ENCODE measurements at places on chromosomes 5 and 9.

- DNase-seq, result no peak
Observed at GRCh38 chr5:151483647-151484046, 36.2 kb downstream of the SLC36A1 start.

DNA sequence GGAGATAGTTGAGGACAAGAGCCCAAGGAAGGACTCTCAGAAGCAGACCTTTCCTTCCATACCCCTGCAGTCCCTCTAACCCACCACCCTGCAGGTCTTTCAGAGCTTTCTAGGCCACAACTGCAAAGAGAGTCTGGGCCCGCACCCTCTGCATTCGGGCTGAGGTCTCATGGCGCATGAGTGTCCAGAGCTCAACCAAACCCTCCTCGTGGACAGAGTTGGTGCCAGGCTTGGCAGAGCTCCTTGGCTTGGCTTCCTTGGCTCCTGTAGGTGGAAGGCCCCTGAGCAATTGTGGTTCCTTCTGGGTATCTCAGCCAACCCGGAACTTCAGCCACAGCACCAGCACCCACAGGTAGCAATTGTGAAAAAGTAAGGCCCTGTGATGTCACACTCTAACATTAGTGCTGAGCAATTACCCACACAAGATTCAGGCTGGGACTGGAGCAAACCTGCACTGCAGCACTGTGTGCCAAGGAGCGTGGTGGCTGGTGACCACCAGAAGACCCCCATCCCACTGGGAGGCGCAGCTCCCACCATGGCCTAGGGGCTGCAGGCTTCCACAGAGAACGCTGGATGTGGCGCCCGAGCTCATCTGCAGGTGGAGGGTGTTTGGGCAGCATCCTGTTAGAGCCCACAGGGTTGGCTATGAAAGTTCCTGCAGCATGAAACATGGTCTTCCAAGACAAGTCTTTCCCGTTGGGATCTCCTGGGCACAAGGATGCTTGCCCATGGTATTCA lies 38.8 kb downstream of the FOXI1 start:
- no peak for DNase-seq

GRCh38 chr9:100913257-100913656 lies 115.3 kb upstream of the PLPPR1 start:
- DNase-seq, result no peak

- no peak for DNase-seq
Observed at GRCh38 chr5:74575741-74576538, 64.6 kb downstream of the ENC1 start.

GRCh38 chr9:99953861-99954507 lies 47.5 kb downstream of the STX17 start:
- peak; percentile 15 for DNase-seq

GRCh38 chr5:54397420-54397819 lies 58.1 kb upstream of the HSPB3 start:
- no peak for DNase-seq

DNA sequence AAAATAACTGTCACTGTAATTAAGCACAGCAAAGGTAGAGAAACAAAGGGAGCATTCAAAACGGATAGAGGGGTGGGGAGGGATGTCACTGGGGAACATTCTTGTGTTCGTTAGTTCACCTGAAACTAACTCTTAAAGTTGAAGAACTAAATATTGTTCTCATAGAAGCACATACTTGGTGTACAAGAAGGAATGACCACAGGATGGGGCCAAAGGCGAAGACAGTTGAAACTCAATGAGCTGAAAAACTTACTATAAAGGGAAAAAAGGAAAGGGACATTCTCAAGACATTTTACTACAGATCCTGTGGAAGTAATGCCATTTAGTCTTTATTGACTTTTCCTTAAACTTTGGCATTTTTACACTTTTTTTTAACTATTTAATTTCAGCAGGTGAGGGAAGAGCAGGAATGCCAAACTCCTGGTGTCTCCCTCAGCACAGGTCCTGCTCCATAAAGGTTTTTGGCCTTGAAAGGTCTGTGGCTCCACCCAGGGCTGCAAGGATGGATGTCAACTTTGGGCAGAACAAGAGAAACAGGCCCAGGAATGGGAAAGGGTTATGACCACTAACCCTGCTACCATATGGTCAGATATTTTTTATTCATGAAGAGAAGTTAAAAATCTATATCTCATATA lies 197.6 kb upstream of the RASA1 start:
- DNase-seq, result peak; percentile 80

DNA sequence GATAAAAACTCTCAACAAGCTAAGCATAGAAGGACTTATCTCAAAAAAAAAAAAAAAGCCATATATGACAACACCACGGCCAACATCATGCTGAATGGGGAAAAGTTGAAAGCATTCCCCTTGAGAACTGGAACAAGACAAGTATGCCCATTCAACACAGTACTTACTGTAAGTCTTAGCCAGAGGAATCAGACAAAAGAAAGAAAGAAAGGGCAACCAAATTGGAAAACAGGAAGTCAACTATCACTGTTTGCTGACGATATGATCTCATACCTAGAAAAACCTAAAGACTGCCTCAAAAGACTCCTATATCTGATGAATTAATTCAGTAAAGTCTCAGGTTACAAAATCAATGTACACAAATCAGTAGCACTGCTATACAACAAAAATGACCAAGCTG lies 24.6 kb upstream of the PTGER4 start:
- DNase-seq, result no peak

- no peak for DNase-seq
Observed at GRCh38 chr9:35487081-35487480, 2.8 kb upstream of the RUSC2 start.

- no peak for DNase-seq
Observed at GRCh38 chr9:80326105-80326504, 754.3 kb downstream of the TLE4 start.

GRCh38 chr9:137349471-137350033 lies 47.5 kb upstream of the NRARP start:
- peak; percentile 1 for DNase-seq

- no peak for DNase-seq
Observed at GRCh38 chr9:4837261-4838188, 44.8 kb downstream of the RCL1 start.

GRCh38 chr5:53782620-53783019 lies 222.2 kb downstream of the NDUFS4 start:
- no peak for DNase-seq

- DNase-seq, result no peak
Observed at GRCh38 chr5:82493221-82493620, 215.1 kb upstream of the RPS23 start.

- peak; percentile 93 for DNase-seq
Observed at GRCh38 chr5:174045470-174046025, at the start of gene NSG2. Gene NSG2 (plus strand): TSS chr5:174045706. CDS start chr5:174046756, 1,050 bp downstream.

- DNase-seq, result no peak
Observed at GRCh38 chr9:123217128-123217654, 51.2 kb downstream of the STRBP start.

DNA sequence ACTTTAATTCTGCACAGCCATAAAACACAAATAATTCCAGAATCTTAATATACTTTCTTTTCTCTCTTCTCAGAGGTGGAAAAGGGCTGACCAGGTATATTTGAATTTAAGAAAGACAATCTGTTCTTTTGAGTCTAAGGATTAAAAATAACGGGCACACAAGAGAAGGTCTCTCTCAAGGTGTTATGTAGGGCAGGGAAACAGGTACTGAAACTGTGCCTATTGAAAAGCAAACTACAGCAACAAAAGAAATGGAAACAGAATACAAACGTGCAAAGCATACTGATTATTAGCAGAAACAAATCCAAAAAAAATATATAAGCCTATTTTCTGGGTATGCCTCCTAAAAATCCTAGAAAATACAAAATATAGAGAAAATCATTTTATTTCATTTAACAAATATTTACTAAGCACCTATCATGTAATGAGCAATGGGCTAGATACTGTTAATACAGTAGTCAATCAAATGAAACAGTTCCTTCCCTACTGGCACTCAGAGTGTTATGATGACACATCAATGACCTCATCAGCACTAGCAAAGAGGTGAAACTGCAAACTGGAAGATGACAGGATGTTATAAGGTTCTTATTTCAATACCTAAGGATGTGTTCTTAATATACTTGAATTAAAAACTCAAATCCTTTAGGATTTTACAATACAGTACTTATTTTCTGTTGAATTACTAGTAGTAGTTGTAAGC lies 87.7 kb downstream of the AUH start:
- peak; percentile 33 for DNase-seq

- no peak for DNase-seq
Observed at GRCh38 chr9:76004526-76004925, 114.1 kb downstream of the PCSK5 start.

DNA sequence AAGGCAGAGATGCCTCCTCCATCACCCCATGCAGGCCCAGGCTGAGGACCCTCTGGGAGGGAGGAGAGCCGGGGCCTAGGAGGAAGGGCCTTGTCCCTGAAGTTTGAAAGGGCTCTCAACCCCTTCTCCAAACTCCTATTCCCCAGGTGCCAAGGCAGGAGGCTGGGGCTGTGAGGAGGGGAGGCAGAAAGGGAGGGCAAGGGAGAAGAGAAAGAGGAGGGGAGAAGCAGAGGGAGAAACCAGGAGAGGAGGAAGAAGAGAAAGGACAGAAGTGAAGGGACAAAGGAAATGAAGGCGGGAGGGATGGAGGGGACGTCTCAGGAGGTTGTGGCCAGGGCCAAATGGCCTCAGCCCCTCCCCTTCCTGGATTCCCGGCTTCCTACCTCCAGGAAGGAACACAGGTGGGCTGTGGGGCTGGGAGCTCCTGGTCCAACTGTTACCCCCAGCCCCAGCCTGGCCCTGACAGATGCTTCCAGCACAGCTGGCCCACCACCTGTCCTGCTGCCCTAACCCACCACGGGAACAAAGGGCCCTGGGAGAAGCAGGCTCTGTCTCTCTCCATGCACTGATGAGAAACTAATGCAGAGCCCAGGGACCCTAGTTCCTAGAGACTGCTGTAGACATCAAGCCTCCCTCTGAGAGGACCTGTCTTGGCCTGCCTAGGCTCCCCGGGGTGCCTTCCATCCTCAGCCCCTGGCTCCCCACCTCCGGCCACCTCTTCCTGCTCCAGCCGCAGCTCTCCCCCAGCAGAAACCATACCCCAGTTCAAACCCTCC lies 3.5 kb downstream of the DBN1 start:
- no peak for DNase-seq

DNA sequence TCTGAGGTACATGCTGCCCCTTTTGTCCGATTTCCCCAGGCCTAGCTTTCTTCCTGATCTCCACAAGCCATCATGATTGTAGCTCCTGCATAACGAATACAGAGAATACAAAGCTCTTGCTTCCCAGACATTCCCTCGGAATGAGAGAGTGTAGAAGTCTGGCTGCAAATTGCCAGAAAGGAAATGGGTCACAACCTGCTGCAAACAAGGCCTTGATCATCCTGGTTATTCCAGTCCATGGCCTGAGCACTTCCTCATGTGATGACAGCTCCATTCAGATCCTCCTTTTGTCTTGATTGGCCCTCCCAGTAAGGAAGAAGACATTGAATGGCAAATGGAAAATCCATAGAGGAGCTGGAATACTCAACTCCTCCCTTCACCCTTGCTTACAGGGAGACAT lies 136.0 kb upstream of the ADRA1B start:
- DNase-seq, result no peak

DNA sequence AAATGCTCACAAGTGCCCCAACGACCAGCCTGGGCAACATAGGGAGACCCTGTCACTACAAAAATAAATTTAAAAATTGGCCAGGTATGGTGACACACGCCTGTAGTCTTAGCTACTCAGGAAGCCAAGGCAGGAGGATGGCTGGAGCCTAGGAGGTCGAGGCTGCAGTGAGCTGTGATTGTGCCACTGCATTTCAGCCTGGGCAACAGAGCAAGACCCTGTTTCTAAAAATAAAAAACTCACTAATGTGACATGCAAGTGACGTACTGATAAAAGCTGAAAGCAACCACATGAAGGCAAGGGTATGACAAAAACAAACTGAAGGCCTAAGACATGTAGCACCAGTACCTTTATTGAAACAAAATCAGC lies 81.1 kb downstream of the TLE1 start:
- no peak for DNase-seq

DNA sequence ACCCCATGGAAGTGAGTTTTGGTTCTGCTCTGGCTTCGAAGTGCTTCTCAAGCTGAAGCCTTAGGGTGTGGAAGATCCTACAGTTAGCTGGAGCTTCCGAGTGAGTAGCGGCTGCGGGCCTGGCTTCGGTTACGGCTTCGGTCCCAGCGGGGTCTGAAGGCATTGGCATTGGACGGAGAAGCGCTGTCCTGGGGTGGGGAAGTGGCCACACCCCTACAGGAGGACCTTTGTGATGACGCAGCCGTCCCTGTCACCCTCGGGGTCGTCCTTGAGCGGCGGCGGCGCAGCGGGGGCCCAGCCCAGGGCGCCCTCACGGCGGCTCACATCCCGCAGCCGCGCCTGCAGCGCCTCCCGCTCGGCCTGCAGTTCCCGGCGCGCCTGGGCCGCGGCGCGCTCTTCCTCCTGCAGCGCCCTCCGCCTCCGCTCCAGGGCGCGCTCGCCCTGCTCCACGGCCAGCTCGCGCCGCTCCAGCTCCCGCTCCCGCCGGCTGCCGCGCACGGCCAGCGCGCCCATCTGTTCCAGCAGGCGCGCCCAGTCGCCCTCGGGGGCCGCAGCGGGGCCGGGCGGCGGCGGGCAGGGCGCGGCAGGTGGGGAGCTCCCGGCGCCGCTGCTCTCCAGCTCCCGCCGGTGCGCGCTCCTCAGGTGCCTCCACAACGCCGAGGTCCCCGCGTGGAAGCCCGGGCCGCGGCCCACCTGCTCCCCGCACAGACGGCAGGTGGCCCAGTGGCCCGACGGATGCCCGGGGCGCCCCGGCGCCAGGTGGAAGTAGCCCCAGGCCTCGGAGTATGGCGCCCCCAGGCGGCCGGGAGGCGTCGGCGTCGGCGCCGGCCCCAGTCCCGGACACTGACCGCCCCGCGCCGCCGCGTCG lies 9.9 kb downstream of the ZBED3 start:
- DNase-seq, result peak; percentile 53

DNA sequence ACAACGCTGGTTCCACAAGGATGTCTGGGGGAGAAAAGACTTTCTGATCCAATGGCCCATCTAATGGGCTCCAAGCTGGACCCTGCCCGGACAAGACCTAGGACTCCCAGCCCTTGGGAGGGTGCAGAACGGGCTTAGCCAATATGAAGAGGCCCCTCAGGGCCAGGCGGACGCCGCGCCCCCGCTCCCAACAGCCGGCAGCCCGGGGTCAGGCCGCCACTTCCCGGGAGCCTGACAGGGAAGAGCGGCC lies 493 bp downstream of the P4HA2 start:
- no peak for DNase-seq

All from RPMI8226 (cell line).